ENCODE measurements at places on chromosomes 12 and 14.

- no peak for DNase-seq
Measured at GRCh38 chr12:106139422-106140171, 843 bp upstream of the NUAK1 start.

DNA sequence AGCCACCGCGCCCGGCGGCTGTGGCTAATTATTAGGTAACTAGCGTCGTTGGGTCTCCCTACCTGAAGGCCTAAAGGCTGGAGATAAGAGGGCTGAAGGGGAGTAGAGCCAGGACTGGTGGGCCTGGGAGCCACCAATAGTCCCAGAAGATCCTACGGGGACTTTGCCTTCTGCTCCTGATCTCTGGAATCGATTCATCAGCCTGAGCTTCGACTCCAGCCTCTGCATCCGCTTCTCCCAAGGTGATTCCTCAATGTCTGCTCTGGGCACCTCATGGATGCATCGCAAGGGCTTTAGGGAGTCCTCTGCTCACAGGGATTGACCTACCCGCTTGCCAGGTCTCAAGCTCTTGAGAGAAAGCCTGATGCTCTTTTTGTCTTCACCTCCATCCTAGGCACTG lies 14.7 kb upstream of the KDM2B start:
- no peak for DNase-seq

- no peak for DNase-seq
Measured at GRCh38 chr12:50609292-50609874, 104.6 kb downstream of the DIP2B start.

DNA sequence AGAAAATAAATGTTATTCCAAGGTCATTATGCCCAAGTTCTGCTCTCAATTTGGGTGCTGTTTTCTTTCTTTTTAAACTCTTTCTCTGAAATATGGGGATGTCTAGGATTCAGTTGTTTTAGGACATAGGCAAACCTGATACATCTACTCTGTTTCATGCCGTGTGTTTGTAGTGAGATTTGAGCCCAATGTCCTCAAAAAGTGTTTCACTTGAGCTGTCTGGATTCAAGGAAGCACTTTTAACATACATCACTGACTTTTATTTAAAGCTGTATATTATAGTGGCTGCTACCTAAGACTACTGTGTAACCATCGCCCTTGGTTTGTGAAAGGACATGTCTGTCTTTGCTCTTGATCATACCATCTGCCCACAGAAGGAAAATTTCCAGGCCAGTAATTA lies 709.3 kb upstream of the STXBP6 start:
- no peak for DNase-seq

DNA sequence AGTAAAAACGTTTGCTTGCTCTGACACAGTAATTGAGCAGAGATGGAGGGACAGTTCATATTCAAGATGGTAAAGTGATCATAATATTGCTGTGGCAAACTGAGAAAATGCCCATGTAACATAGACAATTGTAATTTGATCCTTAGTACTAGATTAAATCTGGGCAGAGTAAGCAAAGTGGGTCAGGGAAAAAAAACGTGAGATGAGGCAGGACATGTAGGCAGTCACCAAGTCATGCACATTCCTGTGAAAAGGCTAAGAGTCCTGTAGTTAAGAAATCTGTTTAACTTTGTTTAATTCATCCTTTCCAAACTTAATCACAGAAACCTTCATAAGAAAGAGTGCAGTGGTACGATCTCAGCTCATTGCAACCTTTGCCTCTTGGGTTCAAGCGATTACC lies 16.1 kb downstream of the BTBD7 start:
- DNase-seq: no peak

DNA sequence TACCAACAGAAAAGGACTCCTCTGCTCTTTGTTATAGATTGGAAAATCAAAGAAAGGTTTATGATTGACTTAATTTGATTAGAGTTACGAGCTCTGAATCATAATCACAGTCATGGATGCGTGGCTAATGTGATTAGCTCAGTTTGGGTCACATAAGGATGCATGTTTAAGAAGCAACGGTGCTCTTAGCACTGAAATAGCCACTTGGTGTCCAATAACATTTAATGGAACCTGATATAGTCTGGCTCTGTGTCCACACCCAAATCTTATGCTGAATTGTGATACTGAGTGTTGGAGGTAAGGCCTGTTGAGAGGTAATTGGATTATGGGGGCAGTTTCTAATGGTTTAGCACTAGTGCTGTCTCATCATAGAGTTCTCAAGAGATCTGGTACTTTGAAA lies 501.6 kb downstream of the SLC6A15 start:
- no peak for DNase-seq

DNA sequence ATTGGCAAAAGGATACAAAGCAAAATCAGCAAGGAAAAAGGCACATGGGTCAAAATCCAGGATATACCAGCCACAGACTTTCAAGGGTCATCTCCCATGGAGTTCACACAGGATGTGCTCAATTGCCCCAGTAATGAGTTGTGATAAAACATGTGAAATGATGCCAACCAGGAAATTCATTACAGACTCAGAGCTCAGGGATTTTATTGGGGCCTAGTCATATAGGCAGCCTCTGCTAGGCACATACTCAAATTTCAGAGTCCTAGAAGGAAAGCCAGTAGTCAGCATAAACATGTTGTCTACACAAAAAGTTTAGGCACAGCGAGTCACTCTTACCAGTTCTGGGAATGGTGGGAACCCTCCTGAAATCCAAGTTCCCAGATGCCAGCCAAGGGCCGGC lies 64.4 kb upstream of the OSBPL8 start:
- no peak for DNase-seq

DNA sequence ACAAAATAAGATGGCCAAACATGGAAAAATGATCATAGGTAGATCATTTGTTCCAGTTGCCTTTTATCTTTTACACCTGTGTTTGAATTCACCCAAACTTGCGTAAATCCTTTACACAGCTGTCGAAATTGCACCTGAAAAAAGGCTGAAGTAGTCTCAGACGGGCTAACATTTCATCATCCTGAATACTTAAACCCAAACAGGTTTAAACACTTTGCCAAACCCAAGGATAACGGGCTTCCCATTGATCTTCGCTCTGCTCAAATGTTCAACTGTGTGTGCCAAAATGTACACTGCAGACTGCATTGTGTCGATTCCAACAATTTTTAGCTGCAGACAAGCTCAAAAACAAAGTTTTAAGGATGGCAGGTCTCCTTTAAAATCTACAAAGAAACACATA lies 288.7 kb upstream of the DDHD1 start:
- no peak for DNase-seq

- DNase-seq: no peak
Measured at GRCh38 chr12:95385246-95386035, 88.5 kb upstream of the METAP2 start.

DNA sequence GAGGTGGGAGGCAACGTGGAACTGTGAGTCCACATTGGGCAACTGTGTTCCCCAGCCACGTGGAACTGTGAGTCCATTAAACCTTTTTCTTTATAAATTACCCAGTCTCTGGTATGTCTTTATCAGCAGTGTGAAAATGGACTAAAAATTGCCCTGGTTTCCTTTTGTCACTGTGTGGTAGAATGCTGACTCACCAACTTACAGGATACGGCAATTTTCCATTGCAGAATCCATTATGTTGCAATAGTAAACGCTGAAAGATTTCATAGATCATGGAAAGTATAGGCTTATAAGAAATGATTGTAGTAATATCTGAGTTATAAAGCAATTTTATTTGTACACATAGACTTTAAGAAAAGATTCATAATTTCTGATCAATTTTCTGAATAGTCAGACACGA lies 93.0 kb downstream of the GTF2A1 start:
- DNase-seq: no peak

DNA sequence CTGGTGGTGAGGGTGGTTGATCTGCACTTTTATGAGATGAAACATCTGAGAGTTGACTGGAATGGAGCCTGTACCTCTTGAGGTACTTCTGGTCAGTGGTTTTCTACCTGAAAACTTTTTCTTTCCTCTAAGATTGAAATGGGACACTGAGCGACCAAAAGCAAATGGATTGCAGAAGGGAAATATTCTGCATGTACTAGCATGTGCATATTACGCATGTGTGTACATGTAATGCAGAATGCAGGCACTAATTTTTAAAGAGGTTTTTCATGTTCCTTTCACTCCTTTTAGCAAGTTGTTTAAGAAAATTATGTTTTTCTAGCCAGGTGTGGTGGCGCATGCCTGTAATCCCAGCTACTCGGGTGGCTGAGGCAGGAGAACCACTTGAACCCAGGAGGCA lies 28.7 kb upstream of the EID3 start:
- no peak for DNase-seq

- DNase-seq: no peak
Measured at GRCh38 chr12:122880155-122880667, 15.7 kb downstream of the VPS37B start.

DNA sequence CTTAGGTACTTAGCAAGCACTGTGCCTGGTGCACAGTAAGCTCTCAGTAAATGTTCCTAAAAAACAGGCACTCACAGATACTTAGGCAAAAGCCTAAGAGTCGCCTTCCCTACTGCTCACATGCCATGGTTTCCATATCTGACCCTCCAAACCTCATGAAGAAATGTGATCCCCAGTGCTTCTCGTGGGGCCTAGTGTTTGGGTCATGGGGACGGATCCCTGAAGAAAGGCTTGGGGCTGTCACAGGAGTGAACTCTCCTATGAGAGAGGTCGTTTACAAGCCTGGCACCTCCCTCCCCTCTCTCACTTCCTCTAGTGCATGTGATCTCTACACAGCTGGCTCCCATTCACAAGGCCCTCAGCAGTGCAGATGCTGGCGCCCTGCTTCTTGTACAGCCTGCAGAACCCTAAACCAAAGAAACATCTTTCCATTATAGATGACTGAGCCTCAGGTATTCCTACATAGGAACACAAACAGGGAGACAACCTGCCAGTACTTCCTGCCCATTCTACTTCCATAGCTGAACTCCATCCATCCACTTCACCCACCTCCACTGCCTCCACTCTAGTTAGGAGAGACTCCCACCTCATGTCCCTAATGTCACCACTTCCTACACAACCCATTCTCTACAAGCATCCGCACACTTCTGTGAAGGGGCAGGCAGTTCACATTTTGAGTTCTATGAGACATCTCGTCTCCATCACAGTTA lies 2.9 kb downstream of the SLC15A4 start:
- DNase-seq: no peak

- no peak for DNase-seq
Measured at GRCh38 chr12:1918081-1918883, at the start of gene CACNA2D4. Gene CACNA2D4, minus strand, starts transcription at chr12:1918652. Its CDS starts 179 bp downstream, at chr12:1918473.

DNA sequence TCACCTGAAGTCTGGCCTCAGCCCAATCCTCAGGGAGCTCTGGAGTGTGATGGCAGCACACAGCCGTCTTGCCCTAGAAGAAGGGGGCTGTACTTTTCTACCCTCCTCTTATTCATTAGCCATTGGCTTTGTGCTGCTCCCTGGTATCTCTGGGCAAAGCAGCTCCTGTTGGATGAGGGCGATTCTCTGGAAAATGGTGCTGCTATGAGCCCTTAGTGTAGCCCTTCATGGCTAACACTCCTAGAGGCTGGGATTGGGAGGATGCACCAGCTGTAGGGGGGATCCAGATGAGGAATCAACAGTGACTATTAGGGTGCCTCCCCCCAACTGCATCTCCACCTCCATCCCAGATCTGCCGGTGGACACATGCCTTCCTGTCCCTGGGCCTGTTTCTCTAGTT lies 32.6 kb downstream of the RPH3A start:
- no peak for DNase-seq

GRCh38 chr12:240566-240965 lies 22.1 kb downstream of the SLC6A13 start:
- no peak for DNase-seq

DNA sequence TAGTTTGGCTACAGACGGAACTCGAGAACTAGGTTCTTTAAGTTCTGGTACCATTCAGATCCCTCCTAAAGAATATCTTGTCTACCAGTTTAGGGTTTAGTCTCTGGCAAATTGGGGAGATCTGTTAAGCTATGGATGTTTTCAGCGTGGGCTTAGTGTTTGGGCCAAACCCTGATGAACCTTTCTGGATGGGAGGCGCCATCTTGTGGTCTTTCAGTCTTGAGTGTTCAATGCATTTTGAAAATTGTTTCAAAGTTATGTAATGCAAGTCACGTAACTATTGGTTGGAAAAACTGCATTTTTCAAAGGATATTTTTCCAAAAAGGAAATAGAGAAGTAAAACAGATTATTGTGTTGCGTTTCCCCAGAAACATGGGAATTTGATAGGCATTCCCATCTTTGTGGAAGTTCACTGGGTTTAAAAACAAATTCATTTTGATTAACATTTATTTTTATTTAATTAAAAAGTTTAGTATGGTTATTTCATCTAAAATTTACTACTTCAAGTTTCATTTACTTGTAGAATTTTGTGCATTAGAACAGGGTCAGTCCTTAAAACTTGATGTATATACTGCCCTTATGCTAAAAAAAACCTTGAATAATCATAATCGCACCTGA lies 169.0 kb downstream of the PRIMA1 start:
- DNase-seq: no peak

GRCh38 chr14:101600891-101601605 lies 39.8 kb downstream of the DIO3 start:
- no peak for DNase-seq

DNA sequence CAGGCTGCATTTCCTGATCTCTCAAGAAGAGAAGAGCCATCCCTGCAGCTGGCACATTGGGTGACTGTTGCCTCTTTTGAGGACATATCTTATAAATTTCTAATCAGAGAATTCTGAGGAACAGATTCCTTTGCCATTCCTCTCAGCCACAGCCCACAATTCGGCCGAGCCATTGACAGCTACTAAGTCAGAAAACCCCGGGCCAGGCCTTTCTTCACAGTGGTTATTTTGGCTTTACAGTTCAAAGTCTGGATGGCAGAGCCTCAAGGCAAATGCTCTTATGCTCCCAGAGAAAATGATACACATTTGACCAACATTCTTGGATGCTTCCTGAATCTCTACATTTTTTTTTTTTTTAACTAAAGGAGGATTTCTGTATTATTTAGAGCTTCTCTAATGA lies 138.4 kb upstream of the FRMD6 start:
- DNase-seq: no peak

DNA sequence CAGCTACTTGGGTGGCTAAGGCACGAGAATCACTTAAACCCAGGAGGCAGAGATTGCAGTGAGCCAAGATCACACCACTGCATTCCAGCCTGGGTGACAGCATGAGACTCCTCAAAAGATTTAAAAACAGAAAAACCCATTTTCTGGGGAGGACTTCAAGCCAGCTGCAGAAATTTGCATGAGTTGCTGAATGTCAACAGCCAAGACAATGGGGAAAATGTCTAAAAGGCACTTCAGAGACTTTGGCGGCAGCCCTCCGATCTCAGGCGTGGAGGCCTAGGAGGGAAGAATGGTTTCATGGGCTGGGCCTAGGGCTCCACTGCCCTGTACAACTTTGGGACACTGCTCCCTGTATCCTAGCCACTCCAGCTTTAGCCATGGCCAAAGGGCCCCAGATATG lies 177.8 kb upstream of the C14orf180 start:
- DNase-seq: no peak

GRCh38 chr14:64689289-64689688 lies 14.9 kb upstream of the PLEKHG3 start:
- no peak for DNase-seq

DNA sequence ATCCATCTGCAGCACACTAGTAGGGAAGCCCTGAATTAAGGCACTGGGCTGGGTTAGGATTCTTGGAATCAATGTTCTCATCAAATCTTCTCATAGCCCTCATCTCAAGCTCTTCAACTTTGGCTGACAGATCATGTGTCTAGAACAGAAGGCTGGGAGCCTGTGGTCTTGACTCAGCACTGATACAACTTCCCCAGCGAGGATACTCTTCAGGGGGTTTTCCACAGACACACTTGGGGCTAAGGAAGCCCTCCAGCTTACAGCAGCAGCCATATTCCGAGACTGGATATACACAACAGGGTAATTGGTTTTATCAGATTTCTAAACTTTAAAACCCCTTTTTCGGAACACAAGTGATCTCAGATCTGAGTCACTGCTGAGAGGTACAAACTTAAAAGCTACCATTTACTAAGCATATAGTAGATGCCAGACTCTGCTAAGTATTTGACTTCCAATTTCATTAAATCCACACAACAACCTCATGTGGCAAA lies 3.5 kb downstream of the FMNL3 start:
- no peak for DNase-seq
